Fibroblast of skin of back (primary cell): ENCODE measurements at places on chromosomes 12 and 14.

GRCh38 chr12:53224061-53224896 lies 7.7 kb downstream of the RARG start:
- peak; percentile 34 for DNase-seq

- DNase-seq = peak; percentile 25
Measured at GRCh38 chr14:72824051-72824450, 69.8 kb downstream of the DPF3 start.

- DNase-seq = peak; percentile 53
Measured at GRCh38 chr12:15581006-15581405, 208.2 kb downstream of the EPS8 start.

- DNase-seq = no peak
Measured at GRCh38 chr14:69879175-69880043, at the start of gene SMOC1. TSS of gene SMOC1 (plus strand) at chr14:69879416. CDS start at chr14:69879679, 263 bp downstream.

DNA sequence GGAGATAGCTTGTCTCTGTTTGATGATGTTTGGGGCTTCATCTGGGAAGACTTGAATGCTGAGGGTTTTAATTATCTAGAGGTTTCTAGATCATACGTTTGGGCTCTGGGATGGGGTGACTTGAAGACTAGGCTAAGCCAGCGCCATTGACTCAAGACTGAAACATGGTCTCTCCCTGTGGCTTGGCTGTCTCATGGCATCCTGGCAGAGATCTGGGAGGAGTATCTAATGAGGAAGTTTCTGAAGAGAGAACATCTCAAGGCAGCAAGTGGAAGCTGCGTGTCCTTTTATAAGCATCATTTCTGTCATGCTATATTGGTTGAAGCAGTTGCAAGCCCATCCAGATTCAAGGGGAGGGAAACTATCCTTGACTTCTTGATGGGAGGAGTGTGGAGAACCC lies 104.8 kb downstream of the UNC79 start:
- no peak for DNase-seq

- no peak for DNase-seq
Measured at GRCh38 chr12:18358077-18358476, 96.8 kb downstream of the PIK3C2G start.

- DNase-seq = no peak
Measured at GRCh38 chr12:43976027-43976426, 140.1 kb downstream of the TMEM117 start.
